ENCODE measurements at places on chromosomes 2 and 18. TPM values are rescaled to one million over a fixed set of nuclear protein-coding genes. Genes with fewer than 3 reads are reported as not detected.

The RAB17 gene
- 0.49 TPM for total RNA-seq

The ASPRV1 gene
- total RNA-seq: 0.10 TPM

The MDH1B gene
- not detected for total RNA-seq

The ONECUT2 gene
- total RNA-seq: under 0.01 TPM

The SKOR2 gene
- not detected for total RNA-seq

The SMYD1 gene
- total RNA-seq: not detected

The KCNG2 gene
- total RNA-seq: not detected

The LYG1 gene
- total RNA-seq: not detected

The GRB14 gene
- 2.6 TPM for total RNA-seq

The MC5R gene
- total RNA-seq: not detected

The IL1R1 gene
- 8.9 TPM for total RNA-seq

The CNPPD1 gene
- 37.0 TPM for total RNA-seq

The SP140 gene
- 0.20 TPM for total RNA-seq

The ZNF892 gene
- 2.6 TPM for total RNA-seq

The MYO5B gene
- 2.1 TPM for total RNA-seq

The MERTK gene
- total RNA-seq: 13.4 TPM

The UPP2 gene
- total RNA-seq: not detected

The MARCO gene
- not detected for total RNA-seq

The OTX1 gene
- total RNA-seq: 0.10 TPM

The RTP5 gene
- total RNA-seq: not detected

The MYO7B gene
- total RNA-seq: 0.27 TPM
